Central memory CD4-positive, alpha-beta T cell (primary cell): ENCODE measurements at places on chromosomes 6 and 20.

GRCh38 chr20:931401-931800 is 15.3 kb upstream of the ANGPT4 start:
- no peak for DNase-seq

DNA sequence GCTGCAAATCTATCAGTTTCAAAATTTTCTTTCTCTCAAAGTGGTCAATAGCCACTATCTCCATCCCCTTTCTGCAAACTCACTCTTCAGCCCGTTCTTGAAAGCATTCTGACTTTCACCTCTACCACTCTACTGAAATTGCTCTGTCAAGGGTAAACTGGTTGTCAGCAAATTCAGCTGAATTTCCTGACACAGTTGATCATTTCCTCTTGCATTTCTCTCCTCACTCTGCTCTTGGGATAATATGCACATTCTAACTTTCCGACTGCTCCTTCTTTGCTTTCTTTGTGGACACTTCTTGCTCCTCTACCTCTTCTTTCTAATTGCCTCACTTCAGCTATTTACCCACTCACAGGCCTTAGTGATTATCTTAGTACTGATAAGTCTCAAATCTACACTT is 73.7 kb upstream of the TINAG start:
- no peak for DNase-seq

GRCh38 chr6:32483968-32484613 is 44.4 kb downstream of the HLA-DRA start:
- DNase-seq: no peak

GRCh38 chr20:49597825-49598395 is 30.0 kb upstream of the PTGIS start:
- no peak for DNase-seq

GRCh38 chr20:41428285-41428684 is 61.7 kb upstream of the EMILIN3 start:
- DNase-seq: peak; percentile 12

DNA sequence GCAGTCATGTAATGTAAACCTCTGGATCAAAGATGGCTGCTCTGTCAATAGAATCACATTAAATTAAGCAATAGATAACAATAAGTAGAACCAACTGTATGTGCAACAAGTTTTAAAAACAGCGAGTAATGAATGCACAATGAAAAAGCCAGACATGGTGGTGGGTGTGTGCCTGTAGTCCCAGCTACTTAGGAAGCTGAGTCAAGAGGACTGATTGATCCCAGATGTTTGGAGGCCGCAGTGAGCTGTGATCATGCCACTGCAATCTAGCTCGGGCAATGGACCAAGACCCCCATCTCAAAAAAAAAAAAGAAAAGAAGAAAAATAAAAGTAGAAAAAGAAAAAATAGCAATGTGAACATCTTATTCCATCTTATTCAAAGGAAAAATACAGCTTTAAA is 558.7 kb upstream of the MMS22L start:
- DNase-seq: no peak

DNA sequence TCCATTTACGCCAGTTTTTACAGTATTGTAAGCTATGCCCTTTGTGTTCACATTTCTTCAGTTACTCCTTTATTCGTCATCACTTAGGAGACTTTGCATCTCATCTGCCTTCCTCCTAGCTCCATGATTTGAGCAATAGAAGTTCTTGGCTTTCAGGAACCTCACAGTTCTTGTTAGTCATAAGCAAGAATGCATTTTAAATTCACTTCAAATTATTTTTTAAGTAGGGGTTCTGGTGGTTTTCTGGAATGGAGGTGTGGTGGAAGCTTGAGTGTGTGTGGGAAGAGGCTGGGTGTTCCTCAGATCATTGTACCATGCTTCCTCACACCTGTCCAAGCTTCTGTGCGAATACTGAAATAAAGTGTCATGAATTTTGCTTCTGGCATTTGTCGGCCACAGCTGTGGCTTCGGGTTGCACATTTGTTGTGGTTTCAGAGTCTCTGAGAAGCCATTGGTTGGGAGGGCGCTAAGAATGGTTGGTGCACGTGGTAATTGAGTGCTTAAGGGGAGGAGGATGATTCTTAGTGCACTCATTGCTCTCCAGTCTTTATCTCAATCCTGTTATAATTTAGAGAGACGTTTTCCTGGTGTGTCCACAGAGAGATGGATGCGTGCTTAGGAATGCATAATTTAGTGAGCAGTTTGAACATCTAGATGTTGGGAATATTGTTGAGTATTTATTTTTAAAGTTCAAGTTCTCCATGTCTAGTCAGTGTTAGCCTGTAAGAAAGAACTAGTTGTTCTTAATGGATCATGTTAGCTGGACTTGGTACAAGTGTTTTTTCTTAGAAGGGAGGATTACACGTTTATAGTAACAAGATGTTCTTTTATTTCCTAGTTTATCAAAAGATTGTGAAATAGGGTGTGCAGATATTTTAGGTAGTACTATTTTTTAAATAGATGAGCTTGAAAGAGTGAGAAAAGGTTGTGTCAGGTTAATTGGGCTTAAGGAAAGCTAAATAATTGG is 31.9 kb downstream of the FOXO3 start:
- peak; percentile 61 for DNase-seq

GRCh38 chr6:151430886-151431285 is 21.0 kb downstream of the RMND1 start:
- no peak for DNase-seq

GRCh38 chr20:15609921-15610320 is 963.3 kb downstream of the KIF16B start:
- no peak for DNase-seq

DNA sequence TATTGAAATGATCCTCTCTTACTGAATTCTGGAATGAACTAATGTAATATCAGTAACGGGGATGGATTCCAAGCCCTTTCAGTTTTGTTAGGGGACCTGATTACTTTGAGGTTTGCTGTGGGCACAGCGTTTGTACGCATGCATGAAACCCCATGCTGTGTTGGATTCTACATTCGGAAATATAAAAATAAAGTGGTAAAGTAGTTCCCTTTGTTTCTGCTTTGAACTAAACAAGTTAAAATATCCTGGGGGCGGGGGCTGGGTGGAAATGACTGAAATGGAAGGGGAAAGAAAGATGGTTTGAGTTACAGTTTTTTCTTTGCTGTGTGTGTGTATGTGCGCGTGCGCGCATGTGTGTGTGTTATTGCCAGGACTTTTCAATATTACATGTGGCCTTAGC is 196.5 kb upstream of the OPRM1 start:
- no peak for DNase-seq

DNA sequence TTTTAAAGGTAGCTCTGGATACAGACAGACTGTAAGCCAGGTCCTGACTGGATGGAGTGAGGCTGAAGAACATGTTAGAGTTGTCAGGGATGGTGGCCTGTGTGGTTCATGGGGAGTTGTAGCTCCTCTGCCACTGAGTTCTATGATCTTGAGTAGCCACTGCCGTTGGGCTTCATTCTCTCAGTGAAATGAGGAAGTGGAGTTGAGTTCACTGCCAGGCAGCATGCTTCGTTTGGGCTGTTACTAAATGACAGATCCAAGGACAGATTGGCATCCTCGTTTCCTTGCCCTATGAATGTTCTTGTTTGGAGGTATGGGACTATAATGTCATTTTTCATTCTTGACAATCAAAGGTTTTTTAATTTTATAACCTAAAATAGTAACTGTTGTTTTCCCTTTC is 37.2 kb downstream of the SCAND1 start:
- no peak for DNase-seq

DNA sequence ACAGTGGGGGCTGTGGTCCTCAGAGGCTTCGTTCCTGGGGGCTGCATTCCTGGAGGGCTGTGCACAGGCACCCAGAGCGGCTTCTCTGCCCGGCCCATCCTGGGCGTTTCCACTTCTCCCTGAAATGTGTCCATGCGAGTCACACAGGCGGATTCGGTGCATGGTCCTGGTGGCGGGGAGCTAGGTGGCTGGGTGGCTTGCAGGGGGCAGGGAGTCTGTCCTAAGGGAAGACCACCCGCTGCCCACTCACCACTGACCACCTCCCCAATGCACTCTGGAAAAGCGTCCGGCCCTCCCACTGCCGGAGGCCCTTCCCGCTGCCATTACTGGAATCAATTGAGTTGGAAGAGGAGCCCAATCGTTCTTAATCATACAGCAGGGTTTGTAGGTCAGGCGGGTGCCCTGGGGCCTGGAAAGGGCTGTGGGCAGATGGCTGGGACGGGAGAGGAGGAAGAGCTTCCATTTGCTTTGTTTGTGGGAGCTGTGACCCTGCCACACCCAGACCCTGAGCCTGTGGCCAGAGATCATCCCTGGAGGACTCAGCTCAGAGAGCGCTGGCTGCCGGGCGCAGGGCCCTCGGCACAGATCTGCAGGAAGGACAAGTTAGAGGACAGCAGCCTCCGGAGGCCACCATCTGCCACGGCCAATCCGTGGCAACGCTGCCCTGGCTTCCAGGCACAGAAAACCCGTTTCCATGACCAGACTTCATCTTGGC is 6.4 kb downstream of the CHRNA4 start:
- no peak for DNase-seq

GRCh38 chr6:67535946-67536345 is 1099.1 kb upstream of the ADGRB3 start:
- DNase-seq: no peak

- DNase-seq: no peak
These were observed 20.1 kb downstream of the SEC23B start for GRCh38 chr20:18527836-18528235.

- peak; percentile 6 for DNase-seq
These were observed 455.0 kb upstream of the GJE1 start for GRCh38 chr6:141677598-141678211.

- no peak for DNase-seq
These were observed 155.7 kb upstream of the PRSS16 start for GRCh38 chr6:27091661-27092315.

DNA sequence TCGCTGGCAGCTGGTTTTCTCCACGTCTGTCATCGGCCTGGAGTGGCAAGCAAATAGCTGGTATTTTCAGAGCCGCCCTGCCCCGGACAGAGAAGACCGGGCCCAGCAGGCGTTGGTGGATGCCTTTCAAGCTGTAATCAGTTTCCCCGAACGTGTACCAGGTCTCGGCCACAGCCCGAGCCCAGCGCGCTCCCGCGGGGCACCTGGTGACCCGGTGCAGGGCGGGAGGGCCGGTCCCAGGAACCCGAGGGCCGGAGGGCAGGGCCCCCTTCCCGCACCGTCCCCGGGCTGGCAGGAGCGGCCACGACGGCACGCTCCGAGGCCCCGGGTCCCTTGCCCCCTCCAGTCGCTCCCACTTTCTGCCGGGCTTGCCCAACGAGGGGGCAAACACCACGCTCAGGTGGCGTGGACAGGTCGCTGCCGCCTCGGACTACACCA is 348 bp upstream of the PYGB start:
- no peak for DNase-seq

- no peak for DNase-seq
These were observed 1.5 kb downstream of the TRIM31 start for GRCh38 chr6:30111266-30111856.

GRCh38 chr20:17589161-17589834 is 19.4 kb downstream of the DSTN start:
- DNase-seq: no peak

DNA sequence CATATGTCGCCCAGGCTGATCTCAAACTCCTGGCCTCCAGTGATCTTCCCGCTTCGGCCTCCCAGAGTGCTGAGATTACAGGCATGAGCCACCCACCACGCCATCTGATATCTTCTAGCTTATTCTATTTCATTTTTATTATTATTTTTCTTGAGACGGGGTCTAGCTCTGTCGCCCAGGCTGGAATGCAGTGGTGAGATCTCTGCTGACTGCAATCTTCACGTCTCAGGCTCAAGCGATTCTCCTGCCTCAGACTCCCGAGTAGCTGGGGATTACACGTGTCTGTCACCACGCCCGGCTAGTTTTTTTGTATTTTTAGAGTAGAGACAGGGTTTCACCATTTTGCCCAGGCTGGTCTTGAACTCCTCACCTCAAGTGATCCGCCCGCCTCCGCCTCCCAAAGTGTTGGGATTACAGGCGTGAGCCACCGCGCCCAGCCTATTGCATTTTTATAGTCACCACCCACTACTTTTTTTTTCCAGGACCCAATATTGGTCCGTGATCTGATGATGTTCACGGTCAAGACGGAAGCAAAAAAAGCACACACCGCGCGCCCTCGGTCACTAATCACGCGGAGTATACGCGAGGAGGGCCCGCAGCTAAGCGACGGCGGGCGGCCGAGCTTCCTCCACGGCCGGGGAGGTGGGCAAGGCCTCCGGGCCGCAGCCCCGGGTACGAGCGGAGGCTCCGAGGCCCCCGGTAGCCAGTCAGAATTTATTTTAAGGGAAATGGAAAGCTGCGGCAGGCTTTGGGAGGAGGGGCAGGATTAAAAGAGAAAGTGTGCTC is 1.1 kb upstream of the LSM14B start:
- DNase-seq: no peak

- DNase-seq: no peak
These were observed 79.4 kb downstream of the SAMD5 start for GRCh38 chr6:147587907-147588306.

- DNase-seq: no peak
These were observed 1.7 kb upstream of the ULBP2 start for GRCh38 chr6:149939909-149940671.

GRCh38 chr20:40717343-40717865 is 28.4 kb upstream of the MAFB start:
- DNase-seq: no peak

GRCh38 chr20:9626357-9626756 is 112.0 kb downstream of the LAMP5 start:
- DNase-seq: no peak

GRCh38 chr6:43940071-43940392 is 170.0 kb downstream of the VEGFA start:
- DNase-seq: no peak

DNA sequence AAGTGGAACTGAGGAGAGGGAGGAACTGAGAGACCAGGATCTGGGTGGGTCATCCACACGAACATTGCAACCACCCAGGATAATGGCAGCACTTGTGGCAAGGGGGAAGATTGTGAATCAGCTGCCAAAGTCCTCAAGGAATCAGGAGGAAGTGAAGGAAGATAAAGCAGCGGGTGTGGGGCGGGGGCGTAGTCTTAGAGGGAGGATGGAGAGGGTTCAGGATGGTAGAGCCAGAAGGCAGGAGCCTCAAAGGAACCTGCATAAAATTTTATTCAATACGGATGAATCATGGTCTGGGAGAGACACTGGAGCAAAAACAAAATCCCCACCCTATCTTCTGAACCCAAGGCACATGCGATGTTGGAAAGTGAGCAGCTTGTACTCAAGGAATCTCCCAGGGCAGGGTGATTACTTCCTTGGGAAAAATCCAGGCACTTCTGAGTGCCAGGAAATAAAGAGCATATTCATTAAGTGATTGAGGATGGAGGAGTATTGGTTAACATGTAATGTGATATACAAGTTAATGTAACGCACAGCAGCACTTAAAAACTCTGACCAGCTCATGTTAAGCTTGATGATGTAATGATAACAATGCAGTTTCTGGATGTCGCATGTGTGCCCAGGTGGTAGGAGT is 82.0 kb upstream of the B3GAT2 start:
- no peak for DNase-seq
